ENCODE measurements at places on chromosomes 5 and 9. TPM values are rescaled to one million over a fixed set of nuclear protein-coding genes. Genes with fewer than 3 reads are reported as not detected.

- peak; percentile 81 for DNase-seq
- H3K36me3 ChIP-seq: peaks cover 12% of the 10 kb centered on the region
- peak overlapping the region; percentile 98 for H3K27ac ChIP-seq
- H3K27me3 ChIP-seq: no peaks in the 10 kb centered on the region
- H3K4me1 ChIP-seq: no peaks in the 10 kb centered on the region
Observed at GRCh38 chr9:35112257-35113020, 3.2 kb downstream of the ATOSB start.

DNA sequence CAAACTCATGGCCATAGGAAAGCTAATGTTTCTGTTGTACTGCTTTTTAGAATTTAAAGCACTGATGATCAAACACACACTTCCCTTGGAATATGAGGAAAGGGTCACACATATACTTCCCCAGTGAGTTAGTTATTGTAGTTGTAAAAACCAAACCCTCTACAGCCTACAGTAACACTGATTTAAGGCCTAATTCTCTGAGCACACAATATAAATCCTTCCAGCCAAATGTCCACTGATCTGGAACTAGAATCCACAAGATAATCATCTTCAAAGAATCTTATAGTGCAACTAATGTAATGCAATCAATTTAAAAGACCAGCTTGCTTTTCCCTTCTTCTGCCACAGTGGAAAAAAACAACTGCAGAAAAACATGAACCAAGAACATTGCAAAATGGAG, 219.3 kb downstream of the CAAP1 start:
- no peak overlapping the region for H3K27ac ChIP-seq
- no peak for DNase-seq
- H3K27me3 ChIP-seq: no peaks in the 10 kb centered on the region
- no peaks in the 10 kb centered on the region for H3K4me1 ChIP-seq
- H3K4me3 ChIP-seq: no peak overlapping the region

GRCh38 chr5:17727098-17727497, 92.8 kb downstream of the TAF11L14 start:
- H3K27ac ChIP-seq: no peak overlapping the region
- no peaks in the 10 kb centered on the region for H3K27me3 ChIP-seq

POU5F2 gene
- total RNA-seq: 0.35 TPM

Measured in right atrium auricular region (tissue), 2 donors.